ENCODE measurements at places on chromosomes 4 and X.

GRCh38 chr4:184439856-184440594 is 34.3 kb downstream of the IRF2 start:
- DNase-seq, result no peak

- no peak for DNase-seq
Observed at GRCh38 chrX:8313844-8314243, 142.8 kb upstream of the VCX2 start.

- no peak for DNase-seq
Observed at GRCh38 chr4:183154701-183155391, 55.8 kb downstream of the WWC2 start.

DNA sequence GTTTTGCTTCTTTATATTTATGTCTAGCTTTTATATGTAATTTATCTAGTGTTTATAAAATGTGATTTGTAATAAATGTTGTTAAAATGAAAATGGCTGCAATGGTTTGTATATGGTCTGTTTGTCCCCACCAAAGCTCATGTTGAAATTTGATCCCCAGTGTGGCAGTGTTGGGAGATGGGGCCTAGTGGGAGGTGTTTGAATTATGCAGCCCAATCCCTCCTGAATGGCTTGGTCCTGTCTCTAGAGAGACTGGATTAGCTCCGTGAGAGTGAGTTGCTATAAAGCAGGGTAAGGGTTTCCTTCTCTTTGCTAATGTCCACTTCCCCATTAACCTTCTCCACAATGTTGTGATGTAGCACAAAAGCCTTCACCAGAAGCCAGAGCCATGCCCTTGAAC is 30.0 kb upstream of the JADE3 start:
- DNase-seq, result peak; percentile 21

- DNase-seq, result no peak
Observed at GRCh38 chr4:153294631-153295030, 49.9 kb upstream of the MND1 start.

GRCh38 chr4:26094911-26095310 is 180.9 kb downstream of the SMIM20 start:
- DNase-seq, result no peak

GRCh38 chr4:90121676-90122354 is 5.4 kb upstream of the CCSER1 start:
- DNase-seq, result peak; percentile 69

GRCh38 chr4:8082517-8083055 is 76.0 kb downstream of the ABLIM2 start:
- DNase-seq, result no peak

- no peak for DNase-seq
Observed at GRCh38 chr4:107094976-107095375, 58.9 kb upstream of the DKK2 start.

DNA sequence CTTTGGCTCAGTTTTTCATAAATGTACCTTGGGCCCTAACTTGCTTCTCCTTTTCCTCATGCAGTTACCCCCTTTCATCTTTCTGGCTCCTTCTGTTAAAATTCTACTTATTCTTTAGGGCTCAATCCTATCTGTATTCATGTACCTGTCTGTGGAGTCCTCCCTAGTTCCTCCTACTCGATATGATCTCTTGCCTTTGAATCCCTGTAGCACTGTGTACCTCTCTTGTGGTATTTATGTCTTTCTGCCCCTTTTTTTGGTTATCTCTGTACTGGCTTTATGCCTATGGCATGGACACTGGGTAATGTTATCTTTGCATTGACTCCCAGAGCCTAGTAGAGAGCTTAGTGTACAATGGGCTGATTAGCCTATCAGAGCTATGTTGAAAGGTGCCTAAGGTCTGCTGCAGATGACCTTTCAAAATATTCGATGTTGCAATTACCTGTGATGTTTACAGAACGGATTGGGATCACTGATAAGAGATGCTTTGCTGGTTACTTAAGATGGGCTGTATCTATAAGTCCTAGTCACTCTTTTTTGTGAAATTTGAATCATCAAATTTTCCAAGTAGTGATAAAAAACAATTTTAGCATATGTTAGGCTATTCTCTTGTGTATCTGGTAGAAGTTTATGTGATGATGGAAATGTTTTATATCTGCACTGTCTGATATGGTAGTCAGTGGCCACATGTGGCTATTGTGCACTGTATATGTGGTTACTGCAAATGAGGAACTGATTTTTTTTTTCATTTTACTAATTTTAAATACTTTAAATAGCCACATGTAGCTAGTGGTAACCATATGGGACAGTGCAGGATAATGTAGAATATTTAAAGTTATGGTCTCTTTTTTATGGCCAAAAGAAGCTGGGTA is 33.5 kb downstream of the TMEM164 start:
- no peak for DNase-seq

GRCh38 chr4:6974138-6974848 is 64.7 kb downstream of the TBC1D14 start:
- DNase-seq, result peak; percentile 17

Data from DMS 273 treated with DMSO at 0.1 percent for 48 hours (cell line).